ENCODE measurements at places on chromosomes 11 and 22.

- DNase-seq, result no peak
Observed at GRCh38 chr22:21101877-21102638, 56.3 kb downstream of the LRRC74B start.

GRCh38 chr11:35419830-35420333 lies 524 bp upstream of the SLC1A2 start:
- no peak for DNase-seq

DNA sequence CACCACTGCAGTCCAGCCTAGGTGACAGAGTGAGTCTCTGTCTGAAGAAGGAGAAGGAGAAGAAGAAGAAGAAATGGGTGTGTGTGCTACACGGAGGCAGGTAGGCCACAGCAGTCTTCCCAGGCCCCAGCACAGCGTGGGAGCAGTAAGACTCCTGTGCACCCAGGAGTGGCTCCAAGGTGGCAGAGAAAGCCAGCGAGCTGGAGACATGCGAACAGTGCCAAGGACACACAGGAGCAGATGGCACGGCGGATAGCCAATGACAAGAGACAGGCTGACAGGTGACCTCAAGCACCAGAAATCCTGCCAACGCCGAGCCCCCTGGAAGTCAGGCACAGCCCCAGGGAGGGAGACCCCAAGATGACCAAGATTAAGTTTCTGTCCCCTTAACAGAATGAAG lies 9.0 kb upstream of the SCGB1A1 start:
- no peak for DNase-seq

- DNase-seq, result no peak
Observed at GRCh38 chr11:60498853-60499252, 6.3 kb downstream of the MS4A12 start.

- no peak for DNase-seq
Observed at GRCh38 chr11:86346513-86346912, 28.2 kb upstream of the CCDC81 start.

DNA sequence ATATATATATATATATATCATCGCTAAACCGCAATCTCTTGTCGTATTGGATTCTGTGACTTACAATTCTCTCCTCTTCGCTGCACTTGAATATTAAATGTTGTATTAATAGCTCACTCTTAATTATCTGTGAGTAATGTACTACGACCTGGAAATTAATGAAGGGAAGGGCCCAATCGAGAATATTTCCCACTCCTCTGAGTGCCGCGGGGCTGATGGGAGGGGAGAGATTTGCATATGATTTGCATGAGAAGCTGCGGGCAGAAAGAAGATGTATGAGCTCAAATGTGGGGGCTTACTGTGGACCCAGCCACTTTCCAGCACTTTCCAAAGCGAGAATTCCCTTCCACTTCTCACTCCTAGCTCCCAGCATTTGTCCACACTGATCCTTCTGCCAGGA lies 141.2 kb downstream of the MN1 start:
- no peak for DNase-seq

DNA sequence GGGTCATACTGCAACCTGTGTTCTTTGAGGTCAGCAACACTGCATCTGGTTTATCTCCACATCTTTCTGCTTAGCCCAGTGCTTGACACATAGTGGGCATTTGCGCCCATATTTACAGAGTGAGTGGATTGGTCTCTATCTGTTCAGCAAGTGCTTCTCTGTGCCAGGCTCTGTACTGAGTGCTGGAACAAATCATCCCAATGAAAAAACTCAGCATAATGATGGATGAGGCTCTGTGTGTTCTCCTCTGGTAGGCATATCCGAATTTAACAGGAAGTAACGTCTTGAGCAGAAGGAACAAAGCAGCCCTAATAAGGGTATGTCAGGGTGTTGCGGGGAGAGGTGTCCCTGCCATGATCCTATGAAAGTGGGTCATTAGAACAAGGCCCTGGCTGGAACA lies 46.0 kb downstream of the MCM5 start:
- no peak for DNase-seq

GRCh38 chr11:6640985-6641701 lies 14.5 kb downstream of the DCHS1 start:
- no peak for DNase-seq

- DNase-seq, result no peak
Observed at GRCh38 chr22:31995807-31996206, 47.3 kb upstream of the SLC5A1 start.

GRCh38 chr11:121463689-121464335 lies 11.0 kb upstream of the SORL1-AS1 start:
- DNase-seq, result no peak

DNA sequence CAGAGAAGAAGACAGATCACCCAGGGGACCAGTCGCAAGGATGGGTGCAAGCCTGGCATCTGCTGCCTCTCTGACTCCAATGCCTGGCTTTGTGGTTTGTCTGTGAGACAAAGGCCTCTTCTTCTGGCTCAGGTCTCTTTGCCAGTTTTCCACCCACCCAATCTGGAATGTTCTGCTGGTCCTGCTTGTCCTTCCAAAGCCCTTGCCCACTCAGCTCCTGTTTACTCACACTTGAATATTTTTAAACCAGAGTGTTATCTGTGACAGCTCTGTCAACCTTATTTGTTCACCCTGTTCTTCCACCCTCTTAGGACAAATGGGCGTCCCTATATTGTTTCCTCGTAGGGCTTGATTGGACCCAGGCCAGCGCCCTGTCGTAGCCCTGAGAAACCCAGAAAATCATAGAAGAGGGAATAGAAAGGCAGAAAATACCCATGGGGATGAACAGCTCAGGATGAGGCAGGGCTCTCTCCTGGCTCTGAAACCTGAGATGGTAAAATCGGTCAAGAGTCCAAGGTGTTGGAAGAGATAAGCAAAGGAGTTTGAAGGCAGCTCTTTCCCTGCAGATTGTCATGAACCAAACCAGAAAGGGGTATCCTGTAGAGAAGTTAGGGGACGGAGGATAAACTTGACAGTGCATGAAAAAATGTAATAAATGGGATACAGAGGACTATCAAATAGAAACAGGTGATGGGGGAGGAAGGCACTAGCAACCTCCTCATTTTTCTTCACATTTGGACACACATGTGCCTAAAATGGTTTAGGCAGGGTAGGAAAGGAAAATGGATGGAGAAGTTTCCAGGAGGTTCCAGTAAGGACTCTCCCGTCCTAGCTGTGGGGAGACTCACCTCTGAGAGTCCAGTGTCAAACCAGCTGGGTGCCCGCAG lies 651 bp downstream of the CRYAB start:
- DNase-seq, result no peak

DNA sequence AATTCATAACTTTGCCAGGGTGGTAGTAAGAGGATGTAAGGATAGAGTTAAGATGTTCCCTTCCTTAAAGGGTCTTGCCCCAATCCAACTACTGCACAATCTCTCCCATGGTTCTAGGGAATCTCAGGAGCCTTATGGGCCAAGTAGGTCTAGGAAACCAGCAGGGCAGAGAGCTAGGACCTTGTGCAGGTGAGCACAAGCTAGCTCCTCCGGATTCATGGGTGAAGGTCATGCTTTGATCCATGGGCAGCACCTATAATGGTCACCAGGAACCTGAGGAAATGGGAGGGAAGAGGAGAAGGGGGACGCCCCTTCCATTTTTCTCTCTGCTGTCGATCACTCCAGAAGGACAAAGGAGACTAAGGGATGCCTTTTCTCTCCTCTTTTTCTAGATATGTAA lies 16.8 kb downstream of the KCNJ11 start:
- DNase-seq, result peak; percentile 51

- no peak for DNase-seq
Observed at GRCh38 chr11:16542353-16542752, 186.0 kb upstream of the SOX6 start.

DNA sequence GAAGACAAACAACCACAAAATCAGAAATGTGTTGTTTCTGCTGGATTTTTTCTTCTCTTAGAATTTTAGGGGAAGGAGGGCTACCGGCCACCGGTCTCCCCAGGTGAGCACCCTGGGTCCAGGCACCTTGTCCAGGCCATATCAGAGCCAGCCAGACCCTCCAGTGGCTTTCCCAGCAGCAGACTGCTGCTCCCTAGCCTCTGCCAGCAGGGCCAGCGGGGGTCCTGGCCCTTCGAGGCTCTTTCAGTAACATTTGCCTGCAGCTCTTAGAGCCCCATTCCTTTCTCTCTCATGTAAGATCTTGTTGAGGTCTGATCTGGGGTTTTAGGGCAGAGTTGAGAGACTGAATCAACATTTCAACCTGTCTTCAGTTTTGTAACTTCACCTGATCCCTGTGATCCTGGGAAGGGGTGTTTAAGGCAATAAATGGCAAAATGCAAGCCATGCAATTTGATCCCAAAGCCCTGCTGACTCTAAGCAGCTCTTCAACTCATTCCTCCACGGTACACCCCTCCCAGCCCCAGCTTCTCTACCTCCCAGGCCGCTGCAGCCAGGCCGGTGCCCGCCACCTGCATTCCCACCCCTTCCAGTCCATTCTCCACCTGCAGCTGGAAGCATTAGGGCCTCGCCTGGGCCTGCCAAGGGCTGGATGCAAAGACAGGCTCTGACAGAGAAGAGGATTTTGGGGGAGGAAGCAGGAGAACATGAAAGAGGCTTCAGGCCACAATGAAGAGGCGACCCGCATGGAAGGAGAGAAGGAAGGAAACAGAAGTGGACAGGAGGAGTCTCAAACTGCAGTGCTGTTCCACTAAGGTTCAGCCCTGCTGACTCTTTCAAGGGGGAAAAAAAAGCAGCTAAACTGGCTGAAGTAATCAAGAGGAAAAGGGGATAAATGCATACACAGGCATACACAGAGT lies 113.0 kb upstream of the FGF3 start:
- DNase-seq, result no peak
